Peyer's patch (tissue), 4 donors: ENCODE measurements at places on chromosomes 11 and 22.

DNA sequence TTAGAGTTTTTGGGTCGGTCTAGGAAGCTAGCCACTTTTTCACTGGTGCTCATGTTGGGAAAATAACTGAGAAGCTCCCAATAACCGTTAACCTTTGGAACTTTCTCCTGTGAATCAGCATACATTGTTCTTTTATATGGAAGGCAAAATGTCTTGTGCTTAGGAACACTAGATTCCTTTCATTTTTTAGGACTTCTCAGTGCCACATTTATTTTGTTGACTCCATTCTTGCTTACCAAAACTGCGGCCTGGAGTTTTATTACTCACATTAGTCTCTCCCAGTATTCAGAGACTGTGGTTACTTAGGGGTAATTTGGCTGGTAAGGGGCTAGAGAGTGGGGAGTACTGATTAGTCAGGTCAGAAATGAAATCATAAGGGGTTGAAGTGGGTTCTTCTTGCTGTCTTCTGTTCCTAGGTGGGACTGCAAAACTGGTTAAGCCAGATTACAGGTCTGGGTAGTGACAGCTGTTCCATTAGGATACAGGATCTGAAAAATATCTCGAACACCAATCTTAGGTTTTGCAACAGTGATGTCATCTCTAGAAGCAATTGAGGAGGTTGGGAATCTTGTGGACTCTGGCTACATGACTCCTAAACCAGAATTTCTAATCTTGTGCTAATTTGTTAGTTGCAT lies 631.4 kb upstream of the LUZP2 start:
- DNase-seq, result no peak
- no peak overlapping the region for H3K27ac ChIP-seq
- no peaks in the 10 kb centered on the region for H3K4me1 ChIP-seq
- H3K4me3 ChIP-seq, result no peak overlapping the region

DNA sequence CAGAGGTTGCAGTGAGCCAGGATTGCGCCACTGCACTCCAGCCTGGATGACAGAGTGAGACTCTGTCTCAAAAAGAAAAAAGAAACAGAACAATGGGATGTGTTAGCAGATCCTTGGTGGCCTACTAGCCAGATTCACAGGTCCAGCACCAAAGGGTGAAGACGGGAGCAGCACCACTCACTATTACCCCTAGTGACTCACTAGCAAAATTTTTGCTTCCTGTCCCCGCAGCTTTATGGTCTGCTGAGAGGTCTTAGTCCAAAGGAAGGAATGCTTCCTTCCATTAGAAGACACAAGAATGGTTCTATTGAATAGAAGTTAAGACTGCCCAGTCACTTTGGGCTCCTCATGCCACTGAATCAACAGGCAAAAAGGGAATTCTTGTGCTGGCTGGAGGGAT lies 35.9 kb upstream of the NUP50 start:
- H3K4me1 ChIP-seq, result peaks cover 5% of the 10 kb centered on the region
- H3K27me3 ChIP-seq, result no peaks in the 10 kb centered on the region
- no peak overlapping the region for H3K4me3 ChIP-seq
- no peaks in the 10 kb centered on the region for H3K36me3 ChIP-seq
- no peak overlapping the region for H3K27ac ChIP-seq

DNA sequence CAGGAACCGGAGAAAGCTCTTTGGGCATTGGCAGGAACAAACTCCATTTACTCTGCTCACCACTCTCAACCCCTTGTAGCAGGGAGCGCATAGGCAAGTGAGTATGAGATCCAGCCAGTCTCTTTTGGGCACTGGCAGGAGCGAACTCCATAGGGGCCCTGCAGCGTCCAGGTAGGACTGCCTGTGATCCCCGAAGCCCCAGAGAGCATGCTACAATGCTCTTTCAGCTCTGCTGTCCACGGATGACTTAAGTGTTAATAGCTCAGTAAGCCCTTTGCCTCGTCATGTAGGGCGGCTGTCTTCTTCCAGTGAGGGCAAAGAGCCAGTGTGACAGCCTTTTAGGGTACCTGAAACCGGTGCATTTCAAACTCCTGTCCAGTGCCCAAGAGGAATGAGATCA lies 1525.6 kb upstream of the RAG2 start:
- H3K4me3 ChIP-seq, result no peak overlapping the region
- no peaks in the 10 kb centered on the region for H3K36me3 ChIP-seq
- H3K4me1 ChIP-seq, result no peaks in the 10 kb centered on the region
- H3K27me3 ChIP-seq, result no peaks in the 10 kb centered on the region
- no peak overlapping the region for H3K27ac ChIP-seq
- DNase-seq, result no peak

DNA sequence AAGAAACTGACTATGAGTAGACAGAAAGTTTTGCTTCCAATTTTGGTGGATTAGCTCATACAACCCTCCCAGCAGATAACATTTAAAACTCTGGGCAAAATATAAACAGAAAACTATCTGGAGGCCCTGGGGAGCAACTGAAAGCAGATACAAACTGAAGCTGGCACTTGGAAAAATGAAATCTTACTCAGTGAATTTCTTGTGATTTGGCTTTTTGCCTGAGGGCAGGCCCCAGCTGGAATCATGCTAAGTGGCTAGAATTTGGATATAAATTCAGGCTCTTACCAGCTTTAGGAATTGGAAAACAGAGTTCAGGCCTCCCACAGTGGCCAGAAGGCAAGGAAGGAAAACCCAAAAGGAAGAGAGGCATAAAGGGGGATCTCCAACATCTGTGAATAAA lies 85.8 kb downstream of the EFCAB6 start:
- no peaks in the 10 kb centered on the region for H3K36me3 ChIP-seq
- H3K4me1 ChIP-seq, result no peaks in the 10 kb centered on the region
- H3K27me3 ChIP-seq, result no peaks in the 10 kb centered on the region
- no peak overlapping the region for H3K4me3 ChIP-seq
- no peak for DNase-seq

DNA sequence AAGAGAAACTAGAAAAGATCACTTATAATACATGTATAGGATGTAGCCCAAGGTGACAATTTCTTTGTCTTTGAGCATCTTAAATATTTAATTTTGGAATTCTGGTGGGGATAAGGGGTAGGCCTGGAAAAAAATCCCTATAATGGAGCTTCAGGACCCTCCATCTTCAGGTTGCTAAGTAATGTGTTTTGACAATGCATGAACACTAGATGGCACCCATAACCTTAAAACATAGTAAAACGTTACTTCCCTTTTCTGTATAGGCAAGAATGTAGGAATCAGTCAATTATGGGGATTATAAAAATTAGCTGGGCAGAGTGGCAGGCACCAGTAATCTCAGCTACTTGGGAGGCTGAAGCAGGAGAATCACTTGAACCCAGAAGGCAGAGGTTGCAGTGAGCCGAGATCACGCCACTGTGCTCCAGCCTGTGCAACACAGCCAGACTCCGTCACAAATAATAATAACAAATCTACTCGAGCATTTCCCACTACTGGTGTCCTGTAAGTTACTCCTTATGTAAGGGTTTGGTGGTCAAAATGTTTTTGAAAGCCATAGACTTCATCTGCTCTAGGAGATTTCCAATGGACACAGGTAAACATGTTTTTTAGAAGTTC lies 541.9 kb upstream of the CCDC90B start:
- DNase-seq, result no peak
- no peaks in the 10 kb centered on the region for H3K36me3 ChIP-seq
- no peaks in the 10 kb centered on the region for H3K4me1 ChIP-seq
- H3K4me3 ChIP-seq, result no peak overlapping the region
- no peaks in the 10 kb centered on the region for H3K27me3 ChIP-seq

GRCh38 chr11:74204701-74205100 lies 33.6 kb downstream of the PPME1 start:
- no peaks in the 10 kb centered on the region for H3K36me3 ChIP-seq
- DNase-seq, result no peak
- no peak overlapping the region for H3K27ac ChIP-seq
- no peaks in the 10 kb centered on the region for H3K4me1 ChIP-seq
- H3K27me3 ChIP-seq, result no peaks in the 10 kb centered on the region

DNA sequence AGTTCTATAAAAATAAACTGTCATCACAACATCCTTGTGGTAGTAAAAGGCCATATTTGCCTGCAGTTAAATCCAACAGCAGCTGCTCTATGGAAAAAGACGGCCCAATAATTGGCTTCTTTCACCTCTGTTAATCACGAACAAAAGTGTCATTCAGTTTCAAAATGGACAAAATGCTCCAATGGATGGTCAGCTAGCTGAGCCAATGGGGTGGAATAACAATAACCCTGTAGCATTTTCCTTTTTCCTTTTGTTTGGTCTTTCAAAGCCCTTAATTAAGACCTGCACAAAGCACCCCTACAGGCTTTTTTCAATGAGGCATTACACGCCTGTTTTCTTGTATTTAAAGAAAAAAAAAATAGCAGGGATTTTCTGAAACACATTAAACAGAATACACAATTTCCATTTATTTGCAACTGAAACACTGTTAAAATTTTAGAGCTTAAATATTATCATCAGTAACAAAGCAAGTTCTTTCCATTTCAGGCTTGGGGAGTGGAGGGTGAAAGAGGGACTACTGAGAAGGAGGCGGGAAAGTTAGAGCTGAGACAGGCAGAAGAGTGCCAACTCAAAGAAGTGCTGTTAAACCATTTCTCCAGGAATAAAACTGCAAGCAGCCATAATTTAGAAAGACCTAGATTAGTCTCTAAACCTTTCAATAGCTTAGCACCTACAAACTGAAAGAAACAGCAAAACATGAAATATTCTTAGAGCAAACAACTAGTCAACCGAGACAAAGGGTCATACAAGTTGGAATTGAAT lies 28.7 kb downstream of the LGR4 start:
- H3K27ac ChIP-seq, result no peak overlapping the region
- DNase-seq, result no peak
- H3K4me1 ChIP-seq, result no peaks in the 10 kb centered on the region
- no peak overlapping the region for H3K4me3 ChIP-seq

GRCh38 chr11:128493570-128493965 lies 93.8 kb downstream of the ETS1 start:
- peak overlapping the region; percentile 8 for H3K27ac ChIP-seq
- H3K4me3 ChIP-seq, result no peak overlapping the region
- H3K27me3 ChIP-seq, result no peaks in the 10 kb centered on the region
- peaks cover 18% of the 10 kb centered on the region for H3K36me3 ChIP-seq

DNA sequence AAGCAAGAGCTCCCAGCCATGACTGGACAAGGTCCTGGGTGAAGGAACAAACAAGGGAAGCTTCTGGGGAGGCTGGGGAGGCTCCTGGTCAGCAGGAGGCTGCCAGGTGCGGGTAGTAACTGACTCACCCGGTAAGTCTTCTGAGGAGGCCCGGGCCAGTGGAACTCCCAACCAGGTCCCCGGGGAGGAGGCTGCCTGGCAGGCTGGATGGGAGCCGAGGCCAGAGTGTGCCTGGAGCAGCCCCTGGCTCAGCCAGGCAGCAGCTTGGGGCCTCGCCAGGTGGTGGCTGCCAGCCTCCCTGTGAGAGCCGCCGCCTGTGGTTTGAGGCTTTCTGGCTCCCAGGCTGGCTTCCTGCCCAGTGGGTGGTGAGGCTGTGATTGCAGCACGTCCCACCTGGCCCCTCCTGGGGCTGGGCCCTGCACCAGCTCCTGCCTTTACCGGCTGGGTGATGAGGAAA lies 46.2 kb downstream of the IGF2 start:
- no peaks in the 10 kb centered on the region for H3K27me3 ChIP-seq
- no peaks in the 10 kb centered on the region for H3K4me1 ChIP-seq
- H3K4me3 ChIP-seq, result no peak overlapping the region
- DNase-seq, result peak; percentile 49

DNA sequence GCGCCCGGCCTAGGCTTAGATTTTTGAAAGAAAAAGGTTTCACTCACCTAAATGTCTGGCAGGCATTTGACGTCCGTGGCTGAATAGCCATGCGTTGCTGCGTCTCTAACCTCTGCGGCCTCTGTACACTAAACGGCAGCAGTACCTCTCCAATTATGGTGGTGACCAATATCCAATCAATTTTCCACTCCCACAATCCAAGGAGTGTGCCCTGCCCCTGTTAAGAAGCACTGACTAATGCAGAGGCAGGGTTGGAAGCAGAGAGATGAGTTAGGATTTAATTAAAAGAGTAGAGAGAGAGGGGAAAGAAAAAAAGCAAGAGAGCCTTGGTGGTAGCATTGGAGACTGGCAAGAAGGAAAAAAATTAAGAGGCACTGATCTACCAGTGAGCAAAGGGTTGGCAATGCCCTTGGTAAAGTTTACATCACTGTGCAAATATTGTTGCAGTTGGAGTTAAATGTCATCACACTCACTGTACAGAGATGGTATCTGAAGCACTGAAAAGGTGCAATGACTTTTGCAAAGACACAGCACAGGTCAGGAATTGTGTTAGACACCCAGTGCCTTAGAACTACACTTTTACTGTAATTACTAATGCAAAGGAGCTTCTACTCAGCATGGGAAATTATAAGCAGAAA lies 526.7 kb downstream of the NTM start:
- no peaks in the 10 kb centered on the region for H3K36me3 ChIP-seq
- no peak overlapping the region for H3K4me3 ChIP-seq
- DNase-seq, result no peak
- H3K27me3 ChIP-seq, result no peaks in the 10 kb centered on the region

GRCh38 chr11:73655686-73656085 lies 9.3 kb downstream of the PLEKHB1 start:
- DNase-seq, result no peak
- no peak overlapping the region for H3K4me3 ChIP-seq
- H3K27me3 ChIP-seq, result no peaks in the 10 kb centered on the region

DNA sequence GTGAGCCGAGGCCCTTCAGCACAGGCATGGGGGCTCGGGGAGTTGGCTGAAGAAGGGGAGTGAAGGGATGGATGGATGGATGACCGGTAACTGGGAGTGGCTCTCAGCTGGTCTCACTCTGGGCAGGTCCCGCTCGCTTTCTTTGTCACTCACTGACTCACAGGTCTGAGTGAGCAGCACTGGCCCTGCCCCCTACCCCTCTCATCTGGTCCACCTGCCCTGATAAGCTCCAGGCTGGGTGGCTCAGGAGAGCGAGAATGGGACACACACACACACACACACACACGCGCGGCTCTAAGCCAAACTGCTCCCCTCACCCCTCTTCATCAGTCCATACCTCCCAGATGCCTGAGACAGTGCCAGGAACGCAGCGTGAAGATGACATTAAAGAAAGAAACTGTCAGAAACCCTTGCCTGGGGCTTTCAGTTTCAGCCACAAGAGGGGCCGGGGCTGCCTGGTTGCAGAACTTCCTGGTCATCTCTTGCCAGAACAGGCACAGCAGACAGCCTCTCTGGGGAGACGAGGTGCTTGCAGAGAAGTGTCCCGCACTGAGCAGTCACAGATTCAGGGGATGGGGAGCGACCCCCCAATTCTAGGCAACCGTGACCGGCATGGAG lies 16.5 kb upstream of the SHISAL1 start:
- no peaks in the 10 kb centered on the region for H3K4me1 ChIP-seq
- DNase-seq, result no peak
- H3K27me3 ChIP-seq, result peaks cover 8% of the 10 kb centered on the region
- no peak overlapping the region for H3K4me3 ChIP-seq
- H3K36me3 ChIP-seq, result no peaks in the 10 kb centered on the region
- no peak overlapping the region for H3K27ac ChIP-seq
